ENCODE measurements at places on chromosomes 13 and 19.

DNA sequence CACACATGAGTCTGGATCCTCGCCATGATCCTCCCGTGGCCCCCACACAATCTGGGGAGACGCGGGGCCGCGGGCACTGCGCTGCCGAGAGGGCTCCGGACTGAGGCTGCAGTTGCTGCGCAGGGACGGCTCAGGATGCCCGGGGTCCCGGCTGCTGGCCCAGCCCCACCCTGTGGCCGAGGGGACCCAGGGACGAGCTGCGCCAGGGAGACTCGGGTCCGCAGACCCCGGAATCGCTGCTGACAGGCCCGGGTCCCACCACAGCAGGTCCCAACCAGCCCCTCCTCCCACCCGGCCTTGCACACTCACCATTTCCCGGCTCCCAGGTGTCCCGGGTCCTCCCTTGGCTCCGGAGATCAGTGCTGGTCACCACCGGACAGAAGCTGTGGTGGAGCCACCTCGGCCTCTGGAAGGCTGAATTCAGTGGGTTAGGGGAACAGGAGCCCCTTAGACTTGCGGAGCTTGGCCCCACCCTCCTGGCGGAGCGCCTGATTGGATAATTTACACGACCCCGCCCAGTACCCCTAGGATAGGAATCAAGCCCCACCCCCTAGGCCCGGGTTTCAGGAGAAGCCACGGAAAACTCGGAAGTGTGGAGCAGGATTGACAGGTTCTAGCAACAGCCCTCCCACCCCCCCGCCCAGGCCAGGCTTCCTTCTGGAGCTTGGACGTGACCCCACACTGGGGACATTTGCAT, 57.4 kb downstream of the ZNF44 start:
- no peak for DNase-seq

GRCh38 chr19:35744430-35745327, 539 bp downstream of the U2AF1L4 start:
- DNase-seq, result peak; percentile 85

GRCh38 chr19:38060331-38060730, 153.3 kb downstream of the SIPA1L3 start:
- no peak for DNase-seq

- no peak for DNase-seq
Measured at GRCh38 chr19:28425046-28425931, 787.7 kb downstream of the UQCRFS1 start.

DNA sequence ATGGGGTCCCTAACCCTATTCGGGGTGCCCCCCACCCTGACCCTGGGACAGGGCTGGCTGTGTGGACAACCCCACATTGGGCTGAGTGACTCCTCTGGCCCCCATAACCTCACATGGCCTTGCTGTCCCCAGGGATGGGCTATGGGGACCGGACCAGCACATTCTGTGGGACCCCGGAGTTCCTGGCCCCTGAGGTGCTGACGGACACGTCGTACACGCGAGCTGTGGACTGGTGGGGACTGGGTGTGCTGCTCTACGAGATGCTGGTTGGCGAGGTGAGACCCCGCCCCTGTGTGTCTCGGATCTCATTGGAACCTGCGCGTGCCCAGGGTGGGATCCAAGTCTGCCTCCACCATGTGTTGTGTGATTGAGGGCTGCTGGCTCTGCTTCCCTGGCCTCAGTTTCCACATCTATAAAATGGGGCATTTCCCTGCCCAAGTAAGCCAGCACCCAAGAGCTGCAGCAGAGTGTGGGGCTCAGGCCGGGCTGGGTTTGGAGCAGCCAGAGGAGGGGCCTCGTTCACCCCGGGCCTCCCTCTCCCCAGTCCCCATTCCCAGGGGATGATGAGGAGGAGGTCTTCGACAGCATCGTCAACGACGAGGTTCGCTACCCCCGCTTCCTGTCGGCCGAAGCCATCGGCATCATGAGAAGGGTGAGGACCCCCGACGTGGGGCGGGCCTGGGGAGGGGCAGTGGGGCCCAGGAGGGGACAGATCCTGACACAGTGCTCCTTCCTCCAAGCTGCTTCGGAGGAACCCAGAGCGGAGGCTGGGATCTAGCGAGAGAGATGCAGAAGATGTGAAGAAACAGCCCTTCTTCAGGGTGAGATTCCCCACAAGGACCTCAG, 4.9 kb downstream of the PTGER1 start:
- DNase-seq, result no peak

GRCh38 chr13:92967923-92968322, 258.7 kb upstream of the GPC6 start:
- no peak for DNase-seq

GRCh38 chr13:66681403-66681802, 548.7 kb downstream of the PCDH9 start:
- DNase-seq, result no peak

DNA sequence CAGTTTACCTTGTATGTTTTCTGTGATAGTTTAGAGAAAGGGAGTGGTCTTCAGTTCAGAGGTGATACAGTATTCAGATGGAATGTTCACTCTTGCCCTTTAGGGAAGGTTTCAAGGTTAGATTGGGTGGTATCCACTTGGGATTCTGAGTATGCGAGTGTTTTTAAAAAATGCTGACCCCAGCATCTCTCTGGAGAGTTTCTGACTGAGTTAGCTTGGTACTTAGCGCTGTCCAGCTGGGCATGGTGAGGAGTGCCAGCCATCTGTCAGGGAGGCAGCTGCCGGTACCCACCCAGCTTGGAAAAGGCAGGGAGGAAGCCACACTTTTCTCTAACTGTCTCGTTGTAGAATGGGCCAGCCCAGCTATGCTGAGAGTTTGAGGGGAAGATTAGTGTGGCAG, 63.3 kb downstream of the ARHGEF7 start:
- DNase-seq, result no peak

- no peak for DNase-seq
Measured at GRCh38 chr19:14138576-14139265, 2.3 kb upstream of the ASF1B start.

- no peak for DNase-seq
Measured at GRCh38 chr13:32047088-32047487, 15.5 kb downstream of the FRY start.

DNA sequence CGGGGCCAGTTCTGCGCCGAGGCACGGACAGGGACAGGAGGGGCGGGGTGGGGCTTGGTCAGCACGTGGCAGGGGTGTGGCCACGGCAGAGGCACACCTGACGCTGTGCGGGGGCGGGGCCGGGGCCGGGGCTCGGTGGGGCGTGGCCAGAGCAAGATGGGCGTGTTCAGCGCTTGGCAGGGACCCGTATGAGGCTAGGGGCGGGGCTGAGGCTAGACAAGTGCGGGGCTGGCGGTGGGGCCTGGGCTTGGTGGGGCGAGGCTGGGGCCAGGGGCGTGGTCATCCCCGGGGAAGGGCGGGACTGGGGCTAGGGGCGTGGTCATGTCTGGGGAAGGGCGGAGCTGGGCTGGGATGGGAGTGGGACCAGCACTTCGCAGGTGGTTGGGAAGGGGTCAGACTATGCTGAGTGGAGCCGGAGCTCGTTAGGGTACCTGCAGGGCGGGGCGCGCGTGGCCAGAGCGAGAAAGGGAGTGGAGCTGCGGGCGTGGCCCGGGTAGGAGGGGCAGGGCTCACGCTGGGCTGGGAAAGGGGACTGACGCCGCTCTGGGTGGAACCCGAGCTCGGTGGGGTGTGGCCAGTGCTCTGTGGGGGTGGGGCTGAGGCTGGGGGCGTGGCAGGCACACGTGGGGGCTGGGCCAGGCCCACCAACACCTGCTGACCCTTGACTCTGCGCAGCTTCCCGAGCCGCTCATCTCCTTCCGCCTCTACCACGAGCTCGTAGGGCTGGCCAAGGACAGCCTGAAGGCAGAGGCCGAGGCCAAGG, 12.8 kb downstream of the POLR2E start:
- DNase-seq, result no peak

DNA sequence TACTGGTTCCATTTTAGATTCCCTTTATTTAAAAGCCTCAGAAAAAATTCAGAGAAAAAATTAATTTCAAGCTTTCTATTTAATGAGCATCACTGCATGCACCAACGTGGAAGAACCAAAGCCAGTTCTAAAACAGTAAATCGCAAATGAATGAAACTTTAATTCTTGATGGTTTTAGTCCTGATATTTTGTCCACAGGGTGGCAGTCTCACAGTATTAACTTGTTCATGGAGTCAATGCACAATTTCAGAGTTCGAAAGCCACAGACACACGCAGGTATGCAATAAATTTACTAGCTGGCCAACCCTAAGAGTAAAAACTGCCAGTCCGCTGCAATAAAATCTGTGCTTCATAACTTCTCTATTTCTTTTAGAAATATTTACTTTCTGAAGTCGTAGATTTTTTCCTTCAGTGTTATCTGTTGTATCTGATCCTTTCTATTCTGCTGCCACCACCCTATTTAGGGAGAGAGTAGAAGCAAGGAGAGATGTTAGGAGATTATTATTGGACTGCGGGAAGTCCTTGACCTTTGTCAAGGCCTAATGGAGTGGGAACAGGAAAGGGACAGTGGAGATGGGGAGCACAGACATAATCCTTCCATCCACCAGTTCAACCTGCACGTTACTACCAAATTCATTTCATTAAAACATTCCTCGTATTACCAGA, 7.0 kb upstream of the WBP4 start:
- no peak for DNase-seq

DNA sequence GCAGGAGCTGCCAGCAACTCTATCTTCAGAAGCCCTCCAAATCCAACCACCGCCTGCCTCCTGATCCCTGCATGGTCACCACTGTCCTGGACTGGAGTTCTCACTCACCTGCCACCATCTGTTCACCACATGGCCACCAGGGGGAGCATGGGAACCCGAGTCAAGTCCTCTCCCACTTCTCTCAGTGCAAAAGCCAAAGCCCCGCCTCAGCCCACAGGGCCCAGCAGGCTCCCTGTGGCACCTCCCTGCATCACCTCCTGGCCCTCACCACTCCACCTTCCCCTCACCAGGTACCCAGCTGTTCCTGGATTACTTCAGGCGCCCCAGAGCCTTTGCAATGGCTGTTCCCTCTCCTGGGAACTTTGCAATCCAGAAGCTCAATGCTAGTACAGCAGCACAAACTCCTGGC, 5.3 kb downstream of the DHPS start:
- DNase-seq, result no peak

- DNase-seq, result no peak
Measured at GRCh38 chr13:52933547-52934210, 85.2 kb upstream of the PCDH8 start.

- DNase-seq, result no peak
Measured at GRCh38 chr13:44124352-44124751, 244.6 kb downstream of the LACC1 start.

- no peak for DNase-seq
Measured at GRCh38 chr13:99693852-99694611, 192.8 kb downstream of the TM9SF2 start.

- no peak for DNase-seq
Measured at GRCh38 chr19:32357720-32358119, 12.3 kb downstream of the ZNF507 start.

DNA sequence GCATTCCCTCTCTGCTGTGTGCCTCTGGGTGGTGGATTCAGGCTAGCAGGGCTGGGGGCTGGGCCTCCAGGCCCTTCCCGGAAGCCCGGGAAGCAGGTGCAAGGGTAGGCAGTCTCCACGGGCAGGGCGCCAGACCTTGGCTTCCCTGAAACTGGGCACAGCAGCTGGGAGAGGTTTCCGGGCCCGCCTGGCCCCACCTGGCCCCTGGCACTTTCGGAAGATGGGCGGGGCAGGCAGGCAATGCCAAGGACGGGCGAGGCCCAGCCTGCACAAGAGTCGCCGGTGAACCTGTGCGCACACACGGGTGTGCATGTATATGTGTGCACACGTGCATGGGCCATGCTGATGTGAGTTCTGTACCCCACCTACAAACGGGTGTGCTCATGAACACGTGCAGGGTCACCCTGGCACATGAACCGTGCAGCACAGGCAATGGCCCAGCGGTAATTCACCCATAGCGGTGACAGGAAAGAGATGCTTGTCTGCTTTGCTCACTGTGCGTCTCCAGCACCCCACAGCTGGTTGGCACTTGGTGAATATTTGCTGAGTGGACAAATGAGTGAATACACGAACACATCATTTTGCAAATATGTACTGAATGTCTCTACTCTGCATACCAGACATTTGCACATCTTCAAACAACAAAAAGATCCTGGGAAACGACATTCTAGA, 15.3 kb downstream of the GADD45B start:
- DNase-seq, result no peak

DNA sequence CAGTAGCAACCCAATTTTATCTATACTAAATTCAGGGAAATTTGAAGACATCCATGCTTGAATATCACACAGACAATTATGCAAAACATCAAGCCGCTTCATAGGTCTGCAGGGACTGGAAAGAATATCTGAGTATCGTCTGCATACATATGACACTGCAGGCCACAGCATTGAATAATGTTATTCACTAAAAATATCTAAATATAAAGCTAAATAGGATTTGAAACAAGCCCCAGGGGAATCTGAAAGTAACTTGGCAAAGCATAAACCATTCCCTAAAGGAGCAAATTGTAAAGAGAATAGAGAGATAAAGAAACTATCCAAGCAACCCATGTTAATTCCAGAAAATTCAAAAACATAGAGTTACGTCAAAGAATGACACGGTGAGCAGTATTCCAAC, 1251.0 kb downstream of the PCDH17 start:
- no peak for DNase-seq
